ENCODE measurements at places on chromosomes 3 and 15. TPM values are rescaled to one million over a fixed set of nuclear protein-coding genes. Genes with fewer than 3 reads are reported as not detected.

DNA sequence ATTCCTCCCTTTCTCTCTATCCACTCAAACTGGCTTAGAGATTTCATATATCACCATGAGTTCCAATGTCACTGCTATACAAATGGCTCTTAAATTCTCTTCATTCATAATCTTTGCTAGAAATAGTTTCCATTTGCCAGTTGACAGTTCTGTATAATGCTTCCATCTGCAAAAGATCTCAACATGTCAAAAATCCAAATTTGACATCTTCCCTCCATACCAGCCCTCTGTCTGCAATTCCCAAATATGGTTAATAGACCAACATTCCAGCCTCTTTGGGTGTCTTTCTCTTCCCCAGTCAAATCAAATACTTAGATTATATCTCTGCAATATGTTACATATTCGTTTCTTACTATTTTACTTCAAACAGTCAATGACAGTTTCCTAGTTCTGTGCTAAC, 64.2 kb upstream of the SERPINI2 start:
- DNase-seq = no peak
- no peaks in the 10 kb centered on the region for H3K36me3 ChIP-seq
- no peak overlapping the region for H3K4me3 ChIP-seq
- no peak overlapping the region for H3K27ac ChIP-seq
- no peaks in the 10 kb centered on the region for H3K27me3 ChIP-seq

DNA sequence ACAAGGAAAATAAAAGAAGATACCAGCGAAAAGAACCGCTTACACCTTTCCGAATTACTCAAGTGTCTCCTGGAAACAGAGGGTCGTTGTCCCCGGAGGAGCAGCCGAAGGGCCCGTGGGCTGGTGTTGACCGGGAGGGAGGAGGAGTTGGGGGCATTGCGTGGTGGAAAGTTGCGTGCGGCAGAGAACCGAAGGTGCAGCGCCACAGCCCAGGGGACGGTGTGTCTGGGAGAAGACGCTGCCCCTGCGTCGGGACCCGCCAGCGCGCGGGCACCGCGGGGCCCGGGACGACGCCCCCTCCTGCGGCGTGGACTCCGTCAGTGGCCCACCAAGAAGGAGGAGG, 325 bp downstream of the ALCAM start:
- H3K27me3 ChIP-seq = no peaks in the 10 kb centered on the region
- H3K4me3 ChIP-seq = peak overlapping the region; percentile 61
- DNase-seq = no peak
- H3K4me1 ChIP-seq = peaks cover 8% of the 10 kb centered on the region
- H3K36me3 ChIP-seq = no peaks in the 10 kb centered on the region

GRCh38 chr15:82972990-82973389, 13.0 kb upstream of the RAMAC start:
- H3K4me1 ChIP-seq = no peaks in the 10 kb centered on the region
- H3K27me3 ChIP-seq = no peaks in the 10 kb centered on the region
- no peak overlapping the region for H3K27ac ChIP-seq
- H3K4me3 ChIP-seq = no peak overlapping the region
- no peak for DNase-seq

The LINGO1 gene
- 9.6 TPM for total RNA-seq

The LDHAL6B gene
- total RNA-seq = not detected

The ITPKA gene
- not detected for total RNA-seq

DNA sequence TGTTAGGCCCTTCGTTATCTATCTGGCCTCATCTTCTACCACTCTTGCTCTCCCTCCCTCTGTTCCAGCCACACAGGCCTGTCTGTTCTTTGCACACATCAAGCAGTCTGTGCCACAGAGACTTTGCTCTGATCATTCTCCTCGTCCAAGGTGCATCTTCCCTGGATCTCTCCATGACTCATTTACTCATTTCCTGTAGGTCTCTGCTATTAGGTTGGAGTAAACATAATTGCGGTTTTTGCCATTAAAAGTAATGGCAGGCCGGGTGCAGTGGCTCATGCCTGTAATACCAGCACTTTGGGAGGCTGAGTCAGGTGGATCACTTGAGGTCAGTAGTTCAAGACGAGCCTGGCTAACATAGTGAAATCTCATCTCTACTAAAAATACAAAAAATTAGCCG, 9.5 kb upstream of the C3orf49 start:
- DNase-seq = no peak
- H3K36me3 ChIP-seq = no peaks in the 10 kb centered on the region
- no peak overlapping the region for H3K27ac ChIP-seq

- no peaks in the 10 kb centered on the region for H3K4me1 ChIP-seq
- no peaks in the 10 kb centered on the region for H3K36me3 ChIP-seq
- no peak for DNase-seq
- no peaks in the 10 kb centered on the region for H3K27me3 ChIP-seq
Measured at GRCh38 chr3:114671741-114672510, 378.1 kb downstream of the TIGIT start.

DNA sequence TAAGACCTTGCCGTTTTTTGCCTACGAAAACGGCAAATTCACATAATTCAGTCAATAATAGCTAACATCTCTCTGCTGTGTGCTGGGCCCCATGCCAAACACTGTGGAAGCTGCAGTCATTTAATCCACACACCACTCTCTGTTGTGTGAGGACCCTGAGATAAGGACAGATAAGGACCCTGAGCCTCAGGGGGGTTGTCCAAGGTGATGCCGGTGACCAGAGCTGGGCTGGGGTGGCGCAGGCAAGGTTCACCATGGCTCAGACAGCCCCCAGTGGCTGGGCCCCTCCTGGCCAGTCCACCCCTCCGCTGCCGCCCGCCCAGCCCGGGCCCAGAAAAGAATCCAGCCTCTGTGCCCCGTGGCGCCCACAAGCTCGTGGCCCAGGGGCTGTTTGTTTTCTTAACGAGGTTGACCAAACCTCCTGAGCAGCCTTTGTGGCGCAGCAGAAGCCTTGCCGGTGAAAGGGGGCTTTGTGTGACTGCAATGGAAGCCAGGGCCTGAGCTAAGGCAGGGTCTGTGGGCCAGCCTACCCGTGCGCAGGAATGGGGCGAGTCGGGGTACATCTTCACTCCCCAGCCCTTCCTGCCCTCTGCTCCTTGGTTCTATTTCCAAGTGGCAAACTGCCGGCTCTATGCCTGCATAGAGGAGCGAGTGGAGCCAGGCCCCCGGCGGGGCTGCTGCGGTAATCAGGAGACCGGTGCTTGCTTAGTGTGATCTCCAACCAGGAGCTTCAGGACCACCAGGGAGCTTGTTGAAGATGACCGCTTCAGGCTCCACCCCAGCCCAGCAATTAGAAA, 4.4 kb upstream of the SNX22 start:
- no peak for DNase-seq
- peaks cover 7% of the 10 kb centered on the region for H3K4me1 ChIP-seq
- no peak overlapping the region for H3K27ac ChIP-seq
- H3K4me3 ChIP-seq = no peak overlapping the region
- H3K27me3 ChIP-seq = no peaks in the 10 kb centered on the region
- no peaks in the 10 kb centered on the region for H3K36me3 ChIP-seq

- H3K4me3 ChIP-seq = no peak overlapping the region
- H3K27me3 ChIP-seq = no peaks in the 10 kb centered on the region
- H3K36me3 ChIP-seq = no peaks in the 10 kb centered on the region
- no peak overlapping the region for H3K27ac ChIP-seq
Measured at GRCh38 chr3:136708333-136708985, 43.7 kb downstream of the STAG1 start.

DNA sequence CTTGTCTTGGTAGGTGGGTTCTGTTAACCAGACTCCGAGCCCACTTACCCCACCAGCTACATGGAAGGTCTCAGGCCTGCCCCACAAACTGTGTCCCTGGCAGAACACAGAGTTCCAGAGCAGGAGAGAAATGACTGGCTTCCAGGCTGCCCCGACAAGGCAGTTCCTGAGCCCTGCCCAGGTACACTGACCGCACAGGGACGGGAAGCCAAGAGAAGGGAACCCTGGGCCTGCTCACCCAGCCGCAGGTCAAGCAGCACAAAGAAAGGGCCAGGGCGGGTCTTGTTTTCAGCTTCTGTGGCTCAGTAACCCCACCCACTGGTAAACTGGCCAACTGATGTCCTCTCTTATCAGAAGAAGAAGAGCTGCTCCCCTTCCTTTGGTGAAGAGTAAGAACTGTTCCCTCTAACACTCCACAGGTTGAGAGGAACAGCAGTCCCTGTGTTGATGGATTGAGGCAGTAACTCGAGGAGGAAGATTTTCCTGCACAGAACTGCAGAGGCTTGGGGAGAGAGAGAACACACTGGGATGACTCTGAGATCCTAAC, 68.4 kb downstream of the CRTC3 start:
- H3K27me3 ChIP-seq = no peaks in the 10 kb centered on the region
- peak overlapping the region; percentile 40 for H3K27ac ChIP-seq
- H3K4me3 ChIP-seq = no peak overlapping the region
- DNase-seq = peak; percentile 40
- H3K36me3 ChIP-seq = no peaks in the 10 kb centered on the region
- no peaks in the 10 kb centered on the region for H3K4me1 ChIP-seq

DNA sequence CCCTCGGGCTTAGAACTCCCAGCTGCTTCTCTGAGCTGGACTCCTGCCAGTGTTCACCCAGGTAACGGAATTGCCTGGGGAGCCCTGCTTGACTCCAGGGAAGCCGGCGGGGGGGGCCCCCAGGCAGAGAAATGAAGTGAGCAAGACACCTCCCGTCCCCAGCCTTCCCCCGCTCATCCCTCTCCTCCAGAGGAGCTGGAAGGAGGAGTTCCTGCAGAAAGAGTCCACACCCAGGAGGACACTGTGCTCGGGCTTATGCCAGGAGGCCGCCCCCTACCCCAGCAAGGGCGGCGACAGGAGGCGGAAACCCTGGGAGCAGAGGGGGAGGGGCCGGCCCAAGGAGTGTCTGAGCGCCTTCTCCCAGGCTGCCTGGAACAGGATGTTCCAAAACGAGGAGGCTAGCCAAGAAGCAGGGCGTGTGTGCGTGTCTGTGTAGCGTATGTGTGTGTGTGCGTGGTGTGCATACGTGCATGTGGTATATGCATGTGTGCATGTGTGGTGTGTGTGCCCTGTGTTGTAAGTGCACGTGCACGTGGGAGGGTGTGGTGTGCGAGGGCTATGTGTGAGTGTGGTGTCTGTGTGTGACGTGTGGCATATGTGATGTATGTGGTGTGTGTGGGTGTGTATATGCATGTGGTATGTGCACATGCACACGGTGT, 511.3 kb downstream of the SHQ1 start:
- no peaks in the 10 kb centered on the region for H3K36me3 ChIP-seq
- H3K4me1 ChIP-seq = peaks cover 8% of the 10 kb centered on the region
- no peak overlapping the region for H3K4me3 ChIP-seq
- no peaks in the 10 kb centered on the region for H3K27me3 ChIP-seq
- peak overlapping the region; percentile 26 for H3K27ac ChIP-seq

DNA sequence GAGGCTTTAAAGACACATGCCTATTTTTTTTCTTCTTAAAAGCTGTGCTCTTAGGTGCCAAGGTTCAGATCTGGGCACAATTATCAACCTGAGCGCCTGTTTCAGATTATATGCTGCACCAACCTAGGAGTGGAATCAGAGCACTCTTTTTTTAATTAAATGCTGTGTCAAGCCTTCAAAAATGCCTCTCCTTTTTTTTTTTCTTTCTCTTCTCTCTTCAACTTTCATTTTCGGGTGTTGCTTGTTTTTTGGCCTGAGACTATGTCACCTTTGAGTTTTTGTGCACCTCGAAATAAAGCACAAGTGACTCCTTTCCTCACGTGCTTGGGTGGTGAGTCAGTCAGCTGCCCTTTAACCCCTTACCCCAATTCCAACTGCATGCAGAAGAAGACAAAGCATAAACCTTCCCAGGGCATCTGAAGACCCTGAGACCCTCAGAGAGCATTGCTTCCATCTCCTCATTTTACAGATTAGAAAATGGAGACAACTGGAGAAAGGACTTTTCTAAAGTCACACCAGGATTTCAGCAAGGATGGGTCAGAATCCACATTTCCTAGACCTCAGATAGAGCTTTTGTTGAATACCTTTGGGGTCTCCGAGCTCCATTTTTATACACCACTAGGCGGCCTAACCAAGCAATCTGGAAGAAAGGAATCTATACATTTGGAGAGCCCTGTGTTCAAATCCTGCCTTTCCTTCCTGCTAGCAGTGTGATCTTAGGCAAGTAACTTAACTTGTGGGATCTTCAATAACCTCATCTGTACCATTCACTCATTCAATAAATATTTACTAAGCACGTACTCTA, 631 bp upstream of the PRICKLE2 start:
- peaks cover 11% of the 10 kb centered on the region for H3K4me1 ChIP-seq
- peak overlapping the region; percentile 29 for H3K4me3 ChIP-seq
- H3K27ac ChIP-seq = peak overlapping the region; percentile 87
- DNase-seq = no peak
- no peaks in the 10 kb centered on the region for H3K27me3 ChIP-seq

GRCh38 chr3:190340071-190340470, 17.8 kb upstream of the CLDN1 start:
- no peak overlapping the region for H3K4me3 ChIP-seq
- no peaks in the 10 kb centered on the region for H3K27me3 ChIP-seq
- no peaks in the 10 kb centered on the region for H3K36me3 ChIP-seq
- no peak for DNase-seq

DNA sequence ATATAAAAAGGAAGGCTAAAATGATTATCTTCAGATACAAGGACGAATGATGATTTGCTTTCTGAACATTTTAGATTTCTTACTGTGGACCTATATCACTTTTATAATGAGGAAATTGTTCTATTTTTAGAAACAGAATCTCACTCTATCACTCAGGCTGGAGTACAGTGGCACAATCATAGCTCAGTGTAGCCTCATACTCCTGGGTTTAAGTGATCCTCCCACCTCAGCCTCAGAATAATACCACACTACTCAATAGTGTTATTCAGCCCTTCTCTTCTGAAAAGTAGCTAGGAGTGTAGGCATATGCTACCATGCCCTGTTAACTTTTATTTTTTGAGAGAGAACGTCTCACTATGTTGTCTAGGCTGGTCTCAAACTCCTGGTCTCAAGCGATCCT, 15.8 kb downstream of the DNAJC13 start:
- H3K27ac ChIP-seq = no peak overlapping the region
- no peaks in the 10 kb centered on the region for H3K4me1 ChIP-seq
- H3K36me3 ChIP-seq = no peaks in the 10 kb centered on the region
- H3K4me3 ChIP-seq = no peak overlapping the region
- H3K27me3 ChIP-seq = no peaks in the 10 kb centered on the region

- no peaks in the 10 kb centered on the region for H3K27me3 ChIP-seq
- H3K27ac ChIP-seq = peak overlapping the region; percentile 80
- peaks cover 6% of the 10 kb centered on the region for H3K4me1 ChIP-seq
- no peak for DNase-seq
- H3K36me3 ChIP-seq = no peaks in the 10 kb centered on the region
Measured at GRCh38 chr3:124800076-124800475, 69.8 kb downstream of the UMPS start.

DNA sequence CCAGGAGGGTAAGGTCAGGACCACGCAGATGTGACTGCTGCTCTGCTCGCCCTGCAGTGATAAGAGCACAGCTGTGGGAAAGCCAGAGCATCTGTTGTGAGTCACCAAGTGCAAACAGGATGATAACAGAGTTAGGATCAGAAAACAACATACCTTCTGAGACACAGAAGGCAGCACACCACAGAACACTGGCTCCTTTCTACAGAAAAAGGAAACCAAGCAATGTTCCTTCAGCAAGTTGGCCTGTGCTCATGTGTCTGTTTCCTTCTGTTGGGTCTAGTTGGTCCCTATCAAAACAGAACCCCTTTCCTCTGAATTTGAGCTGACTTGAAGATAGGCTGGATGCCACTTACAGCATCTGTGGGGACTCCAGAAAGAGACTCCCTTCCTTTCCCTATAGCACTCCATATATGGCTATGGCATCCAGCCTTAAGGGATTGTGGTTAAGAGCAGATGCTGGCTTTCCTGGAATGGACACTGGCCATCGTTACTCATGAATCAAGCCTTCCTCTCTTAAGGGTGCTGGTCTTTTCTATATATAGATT, 440.7 kb upstream of the THBS1 start:
- H3K4me1 ChIP-seq = no peaks in the 10 kb centered on the region
- no peaks in the 10 kb centered on the region for H3K27me3 ChIP-seq
- no peak overlapping the region for H3K4me3 ChIP-seq
- H3K27ac ChIP-seq = no peak overlapping the region
- DNase-seq = no peak
